NCI-H1930 (cell line): ENCODE measurements at places on chromosomes 11 and 22.
A peak's percentile ranks its signal among the peaks of the same experiment; 100 is the strongest.

- DNase-seq = no peak
Measured at GRCh38 chr11:37896016-37896415, 1298.0 kb upstream of the RAG2 start.

- no peak for DNase-seq
Measured at GRCh38 chr22:38713921-38714320, 8.2 kb downstream of the GTPBP1 start.

- DNase-seq = no peak
Measured at GRCh38 chr11:494761-495536, 12.1 kb downstream of the RNH1 start.

- DNase-seq = no peak
Measured at GRCh38 chr22:28442264-28442710, 237.4 kb downstream of the TTC28 start.

DNA sequence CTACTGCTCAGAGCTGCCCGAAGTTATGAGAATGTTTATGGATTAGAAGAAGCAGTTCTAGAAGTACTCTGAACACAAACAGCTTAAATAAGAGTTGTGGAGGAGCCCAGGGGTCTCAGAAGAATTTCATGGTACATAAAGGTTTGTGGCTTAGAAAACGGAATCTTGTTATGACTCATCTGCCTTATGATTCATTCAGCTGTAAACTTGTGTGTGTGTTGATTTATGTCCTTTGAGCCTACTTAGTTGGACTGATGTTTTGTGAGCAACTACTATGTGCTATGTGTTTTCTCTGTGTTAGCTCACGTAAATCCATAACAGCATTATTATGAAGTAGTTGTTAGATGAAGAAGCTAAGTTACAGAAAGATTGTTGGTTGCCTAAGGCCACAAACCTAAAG, 203.7 kb downstream of the PGR start:
- no peak for DNase-seq

DNA sequence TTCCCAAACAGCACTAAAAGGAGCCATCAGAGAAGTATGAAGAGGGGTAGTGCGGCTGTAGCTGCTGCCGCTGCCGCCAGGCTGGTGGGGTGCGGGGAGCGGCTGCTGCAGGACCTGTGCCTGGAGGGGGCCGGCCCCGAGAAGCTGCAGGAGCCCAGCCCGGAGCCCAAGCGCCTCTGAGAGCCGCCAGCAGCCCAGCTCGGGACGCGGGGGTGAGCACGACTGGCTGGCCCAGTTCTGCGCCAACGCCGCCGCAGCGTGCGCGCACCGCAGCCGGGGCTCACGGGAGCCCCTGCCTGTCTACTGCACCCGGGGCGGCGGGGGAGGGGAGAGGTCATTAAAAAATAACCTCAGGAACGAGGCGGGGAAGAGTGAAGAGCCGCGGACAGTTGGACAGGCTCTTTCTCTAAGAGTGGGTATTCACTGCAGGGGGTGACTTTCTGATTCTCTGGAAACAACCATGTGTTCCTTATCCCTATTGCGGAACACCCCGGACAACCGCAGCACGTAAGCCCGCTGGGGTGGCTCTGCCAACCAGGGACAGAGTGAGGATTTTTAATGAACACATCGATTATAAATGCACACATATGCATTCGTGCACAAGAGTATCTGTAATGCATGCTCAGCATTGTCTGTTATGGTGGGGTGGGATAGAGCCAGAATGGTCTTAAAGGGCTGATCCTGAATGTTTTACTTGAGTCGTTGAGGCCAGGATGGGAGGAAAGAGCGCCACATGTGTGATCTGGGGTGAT, 453 bp downstream of the GAS2 start:
- DNase-seq = no peak

- no peak for DNase-seq
Measured at GRCh38 chr11:68311160-68312116, 953 bp upstream of the LRP5 start.

- no peak for DNase-seq
Measured at GRCh38 chr11:47725442-47726117, 10.4 kb upstream of the AGBL2 start.

DNA sequence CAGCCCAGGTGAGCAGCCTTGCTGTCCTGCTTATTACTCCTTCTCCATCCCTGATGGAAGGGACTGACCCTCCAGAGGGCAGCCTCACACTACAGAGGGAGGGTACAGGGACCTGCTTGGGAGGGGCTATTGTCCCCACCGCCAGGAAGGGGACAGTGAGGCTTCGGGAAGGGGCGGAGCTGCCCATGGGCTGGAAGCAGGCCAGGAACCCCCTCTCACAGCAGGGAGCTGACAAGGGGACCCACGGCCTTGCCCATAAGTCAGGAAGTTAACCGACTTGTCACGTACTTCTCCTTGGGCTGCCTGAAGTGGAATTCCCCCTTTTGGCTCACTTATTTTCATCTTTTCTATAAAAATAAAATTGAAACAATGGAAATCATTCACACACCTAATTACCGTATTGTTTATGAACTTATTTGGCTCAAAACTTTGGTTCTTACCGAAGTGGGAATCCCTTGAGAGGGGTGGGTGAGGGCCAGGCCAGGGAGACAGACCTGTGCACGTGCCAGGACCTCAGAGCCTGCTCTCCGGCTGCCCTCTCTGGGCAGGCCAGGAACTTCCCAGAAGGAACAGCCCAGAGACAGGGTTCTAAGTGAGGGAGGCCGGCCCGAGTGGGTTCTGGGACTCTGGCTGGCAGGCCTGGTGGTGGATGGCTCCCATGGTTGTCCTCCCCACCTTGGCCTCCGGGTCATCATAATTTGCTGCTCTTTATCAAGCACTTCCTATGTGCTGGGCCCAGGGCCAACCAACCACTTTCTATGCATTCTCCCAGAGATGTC, 5.8 kb downstream of the MGAT3 start:
- DNase-seq = no peak

- no peak for DNase-seq
Measured at GRCh38 chr11:61454520-61454919, 24.6 kb downstream of the SDHAF2 start.

DNA sequence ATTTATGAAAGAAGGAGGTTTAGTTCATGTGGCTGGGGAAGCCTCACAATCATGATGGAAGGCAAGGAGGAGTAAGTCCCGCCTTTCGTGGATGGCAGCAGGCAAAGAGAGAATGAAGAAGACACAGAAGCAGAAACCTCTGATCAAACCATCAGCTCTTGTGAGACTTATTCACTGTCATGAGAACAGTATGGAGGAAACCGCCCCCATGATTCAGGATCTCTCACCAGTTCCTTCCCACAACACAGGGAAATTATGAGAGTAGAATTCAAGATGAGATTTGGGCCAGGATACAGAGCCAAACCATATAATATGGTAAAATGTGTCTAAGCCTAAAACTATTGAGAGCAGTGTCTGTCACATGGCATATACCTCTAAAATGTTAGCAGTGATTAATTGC, 503.8 kb upstream of the CCDC179 start:
- DNase-seq = no peak

DNA sequence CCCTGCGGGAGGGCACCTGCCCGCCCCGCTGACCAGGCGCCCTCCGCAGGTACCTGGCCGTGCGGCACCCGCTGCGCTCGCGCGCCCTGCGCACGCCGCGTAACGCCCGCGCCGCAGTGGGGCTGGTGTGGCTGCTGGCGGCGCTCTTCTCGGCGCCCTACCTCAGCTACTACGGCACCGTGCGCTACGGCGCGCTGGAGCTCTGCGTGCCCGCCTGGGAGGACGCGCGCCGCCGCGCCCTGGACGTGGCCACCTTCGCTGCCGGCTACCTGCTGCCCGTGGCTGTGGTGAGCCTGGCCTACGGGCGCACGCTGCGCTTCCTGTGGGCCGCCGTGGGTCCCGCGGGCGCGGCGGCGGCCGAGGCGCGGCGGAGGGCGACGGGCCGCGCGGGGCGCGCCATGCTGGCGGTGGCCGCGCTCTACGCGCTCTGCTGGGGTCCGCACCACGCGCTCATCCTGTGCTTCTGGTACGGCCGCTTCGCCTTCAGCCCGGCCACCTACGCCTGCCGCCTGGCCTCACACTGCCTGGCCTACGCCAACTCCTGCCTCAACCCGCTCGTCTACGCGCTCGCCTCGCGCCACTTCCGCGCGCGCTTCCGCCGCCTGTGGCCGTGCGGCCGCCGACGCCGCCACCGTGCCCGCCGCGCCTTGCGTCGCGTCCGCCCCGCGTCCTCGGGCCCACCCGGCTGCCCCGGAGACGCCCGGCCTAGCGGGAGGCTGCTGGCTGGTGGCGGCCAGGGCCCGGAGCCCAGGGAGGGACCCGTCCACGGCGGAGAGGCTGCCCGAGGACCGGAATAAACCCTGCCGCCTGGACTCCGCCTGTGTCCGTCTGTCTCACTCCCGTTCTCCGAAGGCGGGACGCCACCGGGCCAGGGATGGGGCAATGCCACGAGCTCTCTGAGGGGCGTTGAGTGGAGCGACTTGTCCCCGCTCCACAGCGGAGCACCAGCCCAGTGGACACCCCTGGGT, 1.8 kb downstream of the GALR3 start:
- no peak for DNase-seq

DNA sequence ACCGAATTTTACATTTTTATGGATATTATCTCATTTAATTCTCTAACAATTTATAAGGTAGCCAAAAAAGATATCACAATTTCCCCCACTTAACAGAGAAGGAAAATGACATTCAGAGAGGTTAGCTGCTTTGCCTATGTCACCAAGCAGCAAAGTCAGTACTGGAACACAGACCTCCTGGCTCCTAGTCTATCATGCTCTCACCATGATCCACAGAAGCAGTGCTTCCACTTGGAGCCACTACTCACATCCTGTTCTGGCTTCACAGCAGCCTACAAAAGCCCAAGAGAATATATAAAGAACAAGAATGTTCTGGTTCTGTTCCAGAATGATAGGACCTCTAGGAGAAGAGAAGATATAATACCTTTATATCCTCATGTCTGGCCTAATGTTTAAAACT, 59.5 kb upstream of the SCUBE2 start:
- no peak for DNase-seq

- no peak for DNase-seq
Measured at GRCh38 chr11:1460396-1460985, 26.1 kb downstream of the MOB2 start.

DNA sequence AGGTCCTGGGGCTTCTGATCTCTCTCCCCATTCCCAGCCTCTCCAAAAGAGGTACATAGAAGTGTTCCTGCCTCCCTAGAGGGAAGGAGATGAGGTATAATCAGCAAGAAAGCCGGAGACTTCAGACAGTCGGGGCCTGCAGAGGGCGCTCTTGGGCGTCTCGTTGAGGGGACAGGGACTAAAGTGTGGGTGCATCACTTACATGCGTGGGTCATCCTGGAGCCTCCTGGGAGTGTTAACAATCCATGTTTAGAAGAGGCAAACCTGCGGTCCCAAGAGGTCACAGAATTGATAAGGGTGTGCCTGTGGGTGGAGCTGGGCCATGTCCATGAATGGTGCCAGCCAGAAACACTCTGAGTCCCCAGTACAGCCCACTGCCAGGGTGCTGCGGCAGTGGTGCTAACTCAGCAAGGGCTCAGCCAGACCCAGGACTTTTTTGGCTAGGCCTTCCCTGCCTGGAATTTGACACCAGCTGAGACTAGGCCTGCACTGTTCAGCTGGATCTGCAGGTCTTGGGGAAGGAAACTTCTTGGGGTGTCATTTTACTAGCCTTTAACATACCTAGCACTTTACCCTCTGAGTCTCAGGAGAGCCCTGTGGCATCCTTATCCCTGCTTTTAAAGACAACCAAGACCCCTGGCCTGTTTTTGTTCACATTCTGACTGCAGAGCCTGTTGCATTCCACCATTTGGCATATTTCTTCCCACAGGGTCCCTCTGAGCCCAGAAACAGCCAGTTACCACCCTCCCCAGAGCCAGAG, 5.5 kb downstream of the YDJC start:
- peak; percentile 21 for DNase-seq

DNA sequence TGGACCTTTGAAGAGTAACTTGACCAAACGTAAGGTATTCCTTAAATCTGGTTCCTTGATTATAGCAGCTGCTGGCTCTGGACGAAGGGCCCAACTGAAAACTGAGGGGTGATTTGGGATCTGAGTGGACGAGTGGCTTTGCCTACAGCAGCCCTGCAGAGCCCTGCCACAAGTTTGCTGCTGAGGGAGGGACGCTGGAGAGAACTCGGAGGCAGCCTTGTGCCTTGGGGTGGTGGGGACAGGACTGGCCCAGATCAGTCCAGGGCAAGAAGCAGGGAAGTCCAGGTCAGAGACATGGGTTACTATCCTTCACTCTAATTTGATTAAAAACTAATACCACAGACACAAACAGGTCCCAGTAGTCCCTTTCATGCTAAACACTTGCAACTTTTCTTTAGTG, 89.6 kb upstream of the PITPNB start:
- no peak for DNase-seq

GRCh38 chr11:2752204-2752770, 52.5 kb upstream of the KCNQ1OT1 start:
- DNase-seq = no peak

DNA sequence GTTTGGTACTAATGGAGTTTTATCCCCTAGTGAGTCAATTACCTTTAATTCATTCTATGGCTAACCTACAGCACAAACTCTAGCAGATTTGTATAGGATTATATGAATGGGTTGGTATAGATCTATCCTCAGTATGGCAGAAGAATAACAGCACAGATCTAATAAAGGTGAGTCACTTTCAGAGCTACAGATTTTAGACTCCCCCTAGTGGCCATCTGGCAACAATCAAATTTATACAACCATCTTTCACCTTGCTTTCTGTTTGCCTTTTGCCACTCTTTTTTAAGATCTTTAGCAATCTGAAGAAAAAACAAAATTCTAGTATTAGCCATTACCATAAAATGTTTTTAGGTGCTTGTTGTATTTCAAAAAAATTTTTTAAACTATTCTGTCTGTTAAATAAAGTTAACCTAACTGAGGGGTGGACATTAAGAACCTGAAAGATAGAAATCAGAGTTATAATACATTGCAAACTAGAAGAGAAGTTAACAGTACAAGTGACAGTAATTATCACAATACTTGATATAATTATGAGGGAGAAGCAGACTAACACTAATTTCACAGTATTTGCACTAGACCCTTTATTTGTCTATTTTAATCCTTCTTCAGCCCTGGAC, 25.8 kb downstream of the DDIAS start:
- peak; percentile 15 for DNase-seq

DNA sequence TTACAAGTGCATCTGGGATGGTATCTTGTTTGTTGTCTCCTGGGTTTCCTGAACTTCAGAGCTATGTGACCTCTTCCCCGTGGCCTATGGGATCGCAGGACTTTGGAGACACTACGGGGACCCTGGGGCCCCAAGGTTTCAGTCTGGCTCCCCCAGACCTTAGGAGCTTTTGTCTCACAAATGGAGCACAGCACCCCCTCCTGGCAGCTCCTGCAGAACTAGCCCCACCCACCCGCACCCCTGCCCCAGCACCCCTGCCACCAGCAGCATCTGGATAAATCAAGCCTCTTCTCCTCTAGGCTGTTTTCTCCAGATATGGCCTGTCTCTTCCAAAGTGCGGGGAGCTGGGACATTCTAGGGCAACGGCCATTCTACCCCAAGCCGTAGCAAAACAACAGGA, 10.4 kb downstream of the RCOR2 start:
- no peak for DNase-seq

DNA sequence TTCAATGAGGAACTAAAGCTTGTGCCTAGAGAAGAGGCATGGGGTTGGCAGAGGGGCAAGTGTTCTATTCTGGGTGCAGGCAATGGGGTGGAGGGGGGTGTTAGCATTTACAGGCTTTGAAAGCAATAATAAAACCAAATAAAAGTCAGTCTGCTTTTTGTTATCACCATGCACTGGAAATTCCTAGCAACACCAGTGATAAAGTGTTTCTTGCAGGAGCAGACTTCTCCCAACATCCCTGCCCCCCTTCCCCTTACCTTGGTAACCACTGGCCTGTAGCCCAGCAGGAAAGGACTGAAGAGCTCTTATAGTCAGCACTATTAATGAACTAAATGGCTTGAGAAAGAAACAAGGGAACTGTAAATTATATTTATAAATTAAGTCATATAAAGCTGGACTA, 65.2 kb upstream of the SESN3 start:
- DNase-seq = no peak
